ENCODE measurements at places on chromosomes 2 and 18.

- DNase-seq, result no peak
Observed at GRCh38 chr2:70331012-70331411, 29.1 kb upstream of the FAM136A start.

DNA sequence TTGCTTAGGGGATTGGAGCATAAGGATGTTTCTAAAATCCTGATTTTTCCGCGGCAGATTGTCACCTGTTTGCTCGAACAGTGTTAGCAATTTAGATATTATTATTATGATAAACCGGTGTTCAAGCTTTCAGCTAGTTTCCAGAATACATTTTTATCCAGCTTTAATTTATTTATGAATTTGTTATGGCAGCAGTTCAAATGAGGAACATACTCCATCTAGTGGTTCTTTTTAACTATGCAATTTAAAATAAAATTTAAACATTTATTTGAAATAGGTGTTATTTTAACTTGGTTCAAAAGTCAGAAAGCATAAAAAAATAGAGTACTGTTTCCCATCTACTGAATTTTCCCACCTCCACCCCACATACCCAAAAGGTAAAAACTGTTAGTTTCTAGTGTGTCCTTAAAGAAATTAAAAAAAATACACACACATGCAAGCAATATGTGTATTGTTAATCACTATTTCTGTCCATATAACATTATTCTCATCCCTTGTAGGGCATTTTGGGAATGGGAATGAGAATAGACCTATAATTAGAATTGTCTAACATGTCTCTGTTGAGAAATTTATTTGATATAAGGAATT lies 23.2 kb downstream of the ACOXL start:
- DNase-seq, result peak; percentile 4

DNA sequence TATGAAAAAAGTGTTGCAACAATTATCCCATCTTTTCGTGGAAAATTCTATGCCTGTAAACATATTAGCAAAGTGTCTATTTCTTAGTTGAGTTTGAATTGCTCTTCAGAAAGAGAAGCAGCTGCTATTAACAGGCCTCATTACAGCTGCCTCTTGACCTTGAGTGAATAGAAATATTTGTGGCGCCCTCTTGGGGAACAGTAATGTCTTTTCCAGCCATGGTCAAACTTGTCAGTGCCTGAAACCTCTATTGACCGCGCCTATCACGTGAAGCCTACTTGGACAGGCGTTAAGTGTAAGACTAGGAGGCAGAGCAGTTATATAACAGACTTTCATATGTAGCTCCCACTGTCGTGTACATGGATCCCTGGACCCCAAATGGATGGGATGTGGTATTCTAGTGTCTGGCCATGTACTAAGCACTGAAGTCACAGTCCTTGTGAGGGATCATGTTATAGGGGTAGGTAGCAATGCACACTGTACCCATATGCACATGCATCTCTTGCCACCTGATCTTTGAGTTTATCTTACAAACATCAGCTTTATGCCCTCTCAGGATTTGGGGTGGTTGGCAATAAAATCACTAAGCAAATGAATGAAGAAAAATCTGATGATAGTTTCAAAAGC lies 245.0 kb downstream of the PTGR3 start:
- peak; percentile 57 for DNase-seq

DNA sequence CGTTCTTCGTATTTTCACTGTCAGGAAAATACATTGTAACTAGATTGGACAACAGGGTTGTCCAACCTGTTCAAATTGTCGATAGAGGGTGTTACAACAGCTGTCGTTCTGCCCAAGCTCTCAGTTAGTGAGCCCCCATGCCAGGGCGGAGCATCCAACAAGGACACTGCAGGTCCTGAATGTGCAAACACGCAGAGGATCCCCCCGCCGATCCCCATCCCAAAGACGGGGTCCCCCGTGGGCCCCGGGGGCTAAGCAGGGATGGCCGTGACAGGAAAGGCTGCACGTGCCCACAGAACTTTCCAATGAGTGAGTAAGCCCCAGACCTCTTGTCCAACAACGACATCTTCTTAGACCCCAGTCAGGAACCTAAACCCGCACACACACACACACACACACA lies 140.8 kb downstream of the PXDN start:
- no peak for DNase-seq

- peak; percentile 73 for DNase-seq
Observed at GRCh38 chr2:53987336-53987921, 16.6 kb upstream of the PSME4 start.

GRCh38 chr2:128949360-128949759 lies 630.7 kb upstream of the HS6ST1 start:
- no peak for DNase-seq

- peak; percentile 87 for DNase-seq
Observed at GRCh38 chr2:162025121-162025911, 48.7 kb downstream of the DPP4 start.

DNA sequence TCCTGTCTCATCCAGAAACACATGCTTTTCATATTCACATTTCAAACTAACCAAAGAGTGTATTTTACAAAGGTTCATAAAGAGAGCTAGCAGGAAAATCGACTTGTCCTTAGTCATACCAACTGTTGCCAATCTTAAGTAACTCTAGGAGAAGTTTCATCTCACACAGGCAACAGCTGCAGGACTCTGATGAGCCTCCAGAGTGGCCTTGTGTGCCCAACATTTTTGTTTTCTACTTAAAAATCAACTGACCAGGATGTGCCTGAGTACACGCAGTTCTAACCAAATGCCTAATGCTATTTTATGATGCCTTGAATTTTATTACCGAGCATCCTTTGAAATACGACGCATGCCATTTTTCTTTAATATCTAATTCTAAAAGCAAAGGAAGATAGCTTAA lies 595.9 kb upstream of the LRRTM4 start:
- no peak for DNase-seq

DNA sequence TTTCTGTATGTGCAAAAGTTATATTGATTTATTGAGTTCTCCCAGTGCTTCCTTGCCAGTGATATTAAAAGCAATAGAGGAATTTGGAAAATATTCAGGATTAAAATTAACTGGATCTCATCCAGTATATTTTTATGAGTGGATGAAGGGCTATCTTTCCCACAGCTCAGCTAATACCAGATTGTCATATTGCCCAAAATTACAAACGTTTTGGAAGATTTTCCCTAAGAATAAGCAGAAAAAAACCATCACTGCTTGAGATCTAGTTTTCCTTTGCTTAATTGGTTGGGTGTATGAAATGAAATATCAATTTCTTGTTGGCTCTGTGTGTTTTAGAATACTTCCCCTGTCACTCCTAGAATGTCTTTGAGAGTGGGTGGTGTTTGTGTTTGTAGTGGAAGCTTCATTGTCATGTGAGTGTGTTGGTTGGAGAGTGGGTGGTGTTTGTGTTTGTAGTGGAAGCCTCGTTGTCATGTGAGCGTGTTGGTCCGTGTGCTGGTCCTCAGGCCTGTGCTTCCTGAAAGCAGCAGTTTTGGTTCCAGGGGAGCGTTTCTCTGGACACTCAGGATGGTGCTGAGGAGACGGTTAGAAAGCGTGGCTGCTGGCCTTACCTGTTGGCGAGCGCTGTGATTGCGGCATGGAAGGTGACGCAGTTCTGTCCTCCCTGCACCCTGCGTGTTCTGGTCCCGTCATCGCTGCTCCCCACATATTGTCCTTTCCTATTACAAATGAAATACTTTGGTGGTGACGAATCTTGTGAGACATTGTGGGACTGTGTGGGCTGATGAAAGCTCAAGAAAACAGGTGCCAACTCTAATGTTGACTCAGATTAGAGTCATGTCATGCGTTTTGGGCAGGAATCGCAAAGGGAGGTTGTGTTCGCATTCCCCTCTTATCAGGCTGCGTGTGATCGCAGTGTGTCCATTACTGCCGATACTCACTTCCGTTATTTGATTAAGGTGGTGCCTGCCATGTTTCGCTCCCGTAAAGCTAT lies 12.4 kb downstream of the ASB1 start:
- DNase-seq, result peak; percentile 92

DNA sequence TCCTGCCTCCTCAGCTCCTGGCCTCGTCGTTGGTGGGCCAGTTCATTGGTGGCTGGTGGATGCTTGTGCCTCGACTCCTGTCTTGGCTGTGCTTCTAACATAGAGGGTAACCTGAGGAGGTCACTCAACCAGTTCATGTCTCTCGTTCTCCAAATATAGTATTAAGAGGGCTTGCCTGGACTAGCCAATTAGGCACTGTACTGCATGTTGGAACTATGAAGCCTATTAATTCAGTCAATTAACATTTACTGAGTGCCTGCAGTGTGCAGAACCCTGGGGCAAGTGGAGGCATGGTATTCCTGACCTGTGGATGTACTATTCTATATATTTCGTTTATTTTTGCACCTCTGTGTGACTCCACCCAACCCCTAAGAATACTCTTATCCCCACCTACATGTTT lies 89.9 kb upstream of the PELI1 start:
- no peak for DNase-seq

- peak; percentile 18 for DNase-seq
Observed at GRCh38 chr2:204127238-204127637, 190.7 kb downstream of the ICOS start.

GRCh38 chr2:197145471-197146056 lies 165.0 kb downstream of the ANKRD44 start:
- no peak for DNase-seq

DNA sequence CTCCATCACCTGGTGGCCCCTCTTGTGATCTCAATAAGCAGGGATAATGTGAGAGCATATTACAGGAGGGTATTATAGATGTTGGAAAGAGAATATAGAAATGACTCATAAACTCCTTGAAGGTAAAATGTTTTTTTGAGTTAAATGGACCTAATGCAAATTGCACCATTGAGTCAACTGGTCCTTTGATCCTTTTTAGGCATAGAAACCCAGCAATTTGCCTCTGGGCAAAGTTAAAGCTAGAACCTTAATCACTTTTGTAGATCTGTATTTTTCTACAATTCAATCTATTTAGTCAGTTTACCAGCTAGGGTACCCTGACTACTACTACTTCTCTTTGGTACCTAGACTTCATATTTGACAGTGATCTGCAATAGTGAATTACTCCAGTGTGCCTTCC lies 71.8 kb upstream of the RNF152 start:
- DNase-seq, result no peak

GRCh38 chr2:11977766-11978524 lies 231.5 kb downstream of the LPIN1 start:
- no peak for DNase-seq

DNA sequence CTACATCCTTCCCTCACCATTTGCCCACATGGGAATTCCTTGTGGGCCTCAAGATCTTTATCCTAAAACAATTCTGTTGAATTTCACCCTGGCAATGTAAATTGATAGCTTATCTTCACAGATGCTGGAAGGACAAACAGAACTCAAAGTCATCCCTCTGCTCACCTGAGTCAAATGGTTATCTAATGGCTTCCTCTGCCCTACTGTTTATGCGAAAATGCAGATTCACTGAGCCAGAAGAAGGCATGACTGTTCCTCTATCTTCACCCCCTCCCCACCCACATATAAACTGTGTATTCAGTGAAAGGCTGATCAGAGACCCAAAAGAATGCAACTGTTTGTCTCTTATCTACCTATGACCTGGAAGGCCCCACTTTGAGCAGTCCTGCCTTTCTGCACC lies 43.9 kb upstream of the VWA3B start:
- DNase-seq, result no peak

GRCh38 chr2:65420712-65421431 lies 11.5 kb downstream of the SPRED2 start:
- peak; percentile 76 for DNase-seq

- peak; percentile 24 for DNase-seq
Observed at GRCh38 chr2:107591561-107592279, 235.0 kb upstream of the RGPD4 start.

GRCh38 chr2:119536211-119536610 lies 8.0 kb upstream of the CFAP221 start:
- DNase-seq, result no peak

GRCh38 chr18:79814373-79814772 lies 16.6 kb downstream of the KCNG2 start:
- no peak for DNase-seq

GRCh38 chr2:211455216-211455841 lies 898.9 kb downstream of the CPS1 start:
- DNase-seq, result peak; percentile 34

GRCh38 chr2:218360453-218360852 lies 3.8 kb downstream of the CATIP start:
- no peak for DNase-seq

DNA sequence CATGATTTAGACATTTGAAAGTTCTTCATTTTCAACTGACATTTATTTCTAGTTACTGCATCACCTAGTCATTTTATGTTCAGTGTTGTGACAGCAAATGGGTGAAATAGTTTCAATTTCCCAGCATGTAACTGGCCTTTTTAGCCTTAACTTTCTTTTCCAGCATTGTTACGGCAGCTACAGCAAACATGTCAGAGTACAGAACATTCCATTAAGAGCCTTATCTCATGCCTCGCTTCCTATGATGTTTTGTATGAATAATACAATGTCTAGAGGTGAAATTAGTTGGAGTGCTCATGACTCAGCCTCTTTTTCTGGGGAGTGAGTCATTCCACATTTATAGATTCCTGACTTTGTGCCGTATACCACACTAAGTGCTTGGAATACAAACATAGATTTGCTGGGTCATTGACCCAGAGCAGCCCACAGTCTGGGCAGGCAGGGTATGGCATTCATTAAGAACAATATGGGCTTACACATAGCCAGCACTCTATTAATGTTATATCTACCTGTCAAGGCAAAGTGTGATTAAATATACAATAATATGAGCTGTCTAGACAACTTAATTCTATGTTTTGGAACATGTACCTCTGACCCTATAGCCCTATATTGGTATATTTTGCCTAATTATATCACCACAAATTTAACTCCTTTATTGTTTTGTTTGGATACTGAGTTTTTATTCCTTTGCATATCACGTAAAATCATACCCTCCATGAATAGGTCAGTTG lies 72.2 kb downstream of the MAP2 start:
- peak; percentile 98 for DNase-seq

DNA sequence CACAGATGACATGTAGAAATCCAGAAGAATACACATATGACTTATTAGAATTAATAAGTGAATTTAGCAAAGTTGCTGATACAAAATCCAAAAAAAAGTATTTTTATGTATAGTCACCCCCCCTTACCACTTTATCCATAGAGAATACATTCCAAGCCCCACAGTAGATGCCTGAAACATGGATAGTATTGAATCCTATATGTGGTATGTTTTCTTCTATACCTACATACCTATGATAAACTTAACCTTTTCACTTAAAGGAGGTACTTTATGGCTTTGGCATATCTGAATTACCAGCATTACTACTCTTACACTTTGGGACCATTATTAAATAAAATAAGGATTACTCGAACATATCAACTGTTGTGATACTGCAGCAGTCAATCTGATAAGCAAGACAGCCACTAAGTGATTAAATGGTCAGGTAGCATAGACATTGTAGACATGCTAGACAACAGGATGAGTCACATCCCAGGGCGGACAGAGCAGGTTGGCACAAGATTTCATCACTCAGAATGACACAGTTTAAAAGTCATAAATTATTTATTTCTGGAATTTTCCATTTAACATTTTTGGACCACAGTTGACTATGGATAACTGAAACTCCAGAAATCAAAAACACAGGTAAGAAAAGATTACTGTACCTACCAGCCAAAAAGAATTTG lies 208.2 kb upstream of the CHAC2 start:
- DNase-seq, result peak; percentile 0

DNA sequence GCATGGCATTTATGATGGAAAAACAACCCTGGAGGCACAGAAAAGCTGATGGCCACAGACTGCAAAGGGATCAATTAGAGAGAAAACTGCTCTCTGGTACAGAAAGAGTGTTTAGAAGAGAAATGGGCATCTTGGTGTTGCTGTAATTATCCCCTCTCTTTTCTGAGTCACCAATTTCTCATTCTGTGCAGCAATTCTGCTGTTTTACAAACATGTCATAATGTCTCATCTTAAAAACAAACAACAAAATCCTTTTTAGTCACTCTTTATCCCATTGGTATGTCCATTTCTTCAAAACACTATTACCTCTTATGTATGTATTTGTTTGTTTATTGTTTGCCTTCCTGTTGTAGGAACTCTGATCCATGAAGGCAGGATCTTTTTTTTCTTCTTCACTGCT lies 73.9 kb upstream of the HK2 start:
- DNase-seq, result no peak
